ENCODE measurements at places on chromosomes 6 and 20.

DNA sequence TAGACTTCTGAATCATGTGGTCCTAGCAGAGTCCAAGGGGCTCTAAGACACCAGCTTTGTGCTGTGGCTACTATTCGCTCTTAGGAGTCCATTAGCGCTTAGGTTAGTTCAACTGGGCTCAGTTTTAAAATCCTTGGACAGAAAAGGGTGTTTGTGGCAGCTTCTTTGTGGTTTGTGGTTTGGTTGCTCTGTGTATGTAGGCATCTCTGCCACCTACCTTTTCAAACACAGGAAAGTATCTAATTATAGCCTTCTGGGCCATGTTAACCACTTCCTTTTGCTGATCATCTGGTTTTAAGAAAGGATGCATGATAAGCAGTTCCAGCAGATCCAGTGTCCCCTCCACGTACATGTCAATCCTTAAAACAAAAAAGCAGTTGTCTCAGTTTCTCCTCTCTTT lies 10.8 kb downstream of the GSTA4 start:
- DNase-seq = peak; percentile 76

DNA sequence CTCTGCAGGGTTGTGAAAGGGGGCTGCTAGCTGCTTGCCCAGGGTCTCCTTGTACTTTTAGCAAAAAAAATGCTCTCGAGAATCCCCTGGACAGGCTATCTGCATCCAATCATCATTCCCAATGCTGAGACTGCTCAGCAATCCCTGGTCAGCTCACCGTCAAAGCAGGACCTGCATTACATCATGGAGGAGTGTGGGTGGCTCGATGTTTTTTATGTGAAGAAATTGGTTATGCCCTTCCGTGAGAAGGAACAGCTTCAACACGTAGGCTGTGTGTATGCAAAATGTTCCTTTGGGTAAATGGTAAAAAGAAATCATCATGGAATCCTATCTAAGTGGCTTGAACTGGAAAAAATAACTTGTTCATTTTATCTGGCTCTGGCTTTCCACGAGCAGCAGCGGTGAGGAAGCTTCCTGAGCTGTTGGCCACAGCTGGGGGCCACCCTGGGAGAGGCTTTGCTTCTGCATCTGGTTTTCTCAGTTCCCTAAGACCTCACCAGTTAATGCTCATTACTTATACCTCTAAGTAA lies 111.4 kb downstream of the FYN start:
- DNase-seq = no peak

- no peak for DNase-seq
These were observed 335.2 kb downstream of the ZFAND3 start for GRCh38 chr6:38154731-38155130.

- DNase-seq = no peak
These were observed 21.6 kb downstream of the EYA4 start for GRCh38 chr6:133262804-133263203.

DNA sequence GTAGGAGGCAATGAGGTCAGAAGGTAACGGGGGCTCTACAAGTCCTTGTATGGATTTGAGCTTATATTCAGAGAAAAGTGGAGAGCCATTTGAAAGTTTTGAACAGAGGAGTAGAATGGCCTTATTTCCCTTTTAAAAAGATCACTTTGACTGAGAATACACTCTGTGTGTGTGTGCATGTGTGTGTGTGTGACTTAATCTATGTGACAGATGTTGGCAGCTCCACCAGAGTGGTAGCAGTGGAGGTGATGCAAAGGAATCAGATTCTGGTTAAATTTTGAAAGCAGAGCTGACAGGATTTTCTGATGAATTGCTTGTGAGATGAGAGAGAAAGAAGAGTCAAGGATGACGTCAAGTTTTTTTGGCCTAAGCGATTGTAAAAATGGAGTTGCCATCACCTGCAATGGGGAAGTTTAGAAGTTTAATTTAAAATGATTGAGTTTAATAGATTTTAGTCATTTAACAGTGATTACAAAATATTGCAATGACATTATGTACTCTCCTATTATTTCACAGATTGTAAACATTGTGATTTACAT lies 172.2 kb upstream of the HEY2 start:
- no peak for DNase-seq

GRCh38 chr20:52311209-52311794 lies 119.7 kb upstream of the ZFP64 start:
- no peak for DNase-seq

- no peak for DNase-seq
These were observed 206.0 kb upstream of the CDH4 start for GRCh38 chr20:61045876-61046585.

GRCh38 chr6:3769610-3770009 lies 18.1 kb upstream of the PXDC1 start:
- DNase-seq = no peak

DNA sequence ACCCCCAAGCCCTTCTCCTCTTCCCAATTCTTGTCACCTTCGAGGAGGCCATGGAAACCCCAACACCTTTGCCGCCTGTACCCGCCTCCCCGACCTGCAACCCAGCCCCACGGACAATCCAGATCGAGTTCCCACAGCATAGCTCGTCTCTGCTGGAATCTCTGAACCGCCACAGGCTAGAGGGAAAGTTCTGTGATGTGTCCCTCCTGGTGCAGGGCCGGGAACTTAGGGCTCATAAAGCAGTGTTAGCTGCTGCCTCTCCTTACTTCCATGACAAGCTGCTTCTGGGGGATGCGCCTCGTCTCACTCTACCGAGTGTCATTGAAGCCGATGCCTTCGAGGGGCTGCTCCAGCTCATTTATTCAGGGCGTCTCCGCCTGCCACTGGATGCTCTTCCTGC lies 675 bp downstream of the ZBTB9 start:
- no peak for DNase-seq

DNA sequence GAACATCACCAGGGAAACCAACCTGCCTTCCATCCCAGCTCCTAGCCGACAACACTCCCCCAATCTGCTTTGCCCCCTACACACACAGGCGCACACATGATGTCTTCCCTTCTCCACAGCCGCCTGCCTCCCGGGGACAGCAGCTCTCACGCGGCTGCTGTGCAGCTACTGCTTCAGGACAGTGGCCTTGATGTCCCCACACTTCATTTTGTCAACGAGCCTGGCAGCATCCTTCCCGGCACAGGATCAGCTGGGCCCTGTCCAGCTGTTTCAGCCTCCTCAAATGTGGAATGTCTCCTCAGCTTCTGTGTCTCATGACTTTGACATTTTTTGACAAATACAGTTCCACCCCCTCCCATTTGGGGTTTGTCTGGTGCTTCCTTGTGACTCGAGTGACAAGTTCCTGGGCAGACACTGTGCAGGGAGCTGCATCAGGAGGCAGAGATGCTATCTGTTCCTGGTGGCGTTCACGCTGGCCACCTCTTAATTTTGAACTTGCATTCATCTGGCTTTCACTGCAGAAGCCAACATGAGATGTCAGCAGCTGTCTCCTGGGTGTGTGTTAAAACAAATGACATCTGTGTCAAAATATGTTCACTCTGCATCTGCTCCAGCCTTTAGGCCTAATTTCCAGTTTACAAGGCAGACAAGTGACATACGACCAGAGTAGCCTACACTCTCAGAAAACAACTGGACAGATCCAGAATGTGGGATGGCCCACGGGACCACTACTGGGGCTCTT lies 57.2 kb downstream of the GINS1 start:
- no peak for DNase-seq

GRCh38 chr20:48729538-48729937 lies 98.3 kb downstream of the PREX1 start:
- no peak for DNase-seq

DNA sequence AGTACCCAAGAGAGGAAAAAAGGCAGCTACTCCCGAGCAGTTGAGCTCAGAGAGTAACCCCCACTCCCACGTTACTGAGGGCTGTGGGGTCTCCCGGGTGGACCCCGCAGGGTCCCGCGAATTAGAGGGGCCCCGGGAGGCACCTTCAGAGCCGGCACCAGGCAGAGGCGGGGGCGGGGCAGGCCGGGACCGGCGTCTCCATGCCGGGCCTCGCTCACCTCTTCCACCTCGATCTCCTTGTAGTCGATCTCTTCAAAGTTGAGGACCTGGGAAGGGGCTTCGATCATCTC lies 381 bp downstream of the MAP3K7 start:
- no peak for DNase-seq

DNA sequence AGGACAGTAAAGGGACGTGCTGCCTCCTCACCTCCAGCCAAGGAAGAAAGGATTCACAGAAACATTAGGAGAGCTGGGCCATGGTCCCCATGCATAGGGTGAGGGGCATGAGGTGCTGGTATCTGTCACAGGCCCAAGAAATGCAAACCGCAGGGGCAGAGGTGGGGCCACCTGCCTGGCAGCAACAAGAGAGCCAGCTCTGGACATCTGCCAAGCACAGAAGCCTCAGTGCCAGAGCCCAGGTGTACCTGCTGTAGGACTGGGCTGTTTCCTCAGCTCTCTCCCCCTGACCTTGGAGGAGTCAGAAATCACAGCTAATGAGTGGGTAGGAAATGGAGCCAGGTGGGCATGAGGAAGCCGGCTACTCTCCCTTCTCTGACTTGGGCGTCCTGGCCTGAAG lies 45.3 kb downstream of the SLC2A12 start:
- DNase-seq = no peak

GRCh38 chr6:79571030-79571367 lies 33.8 kb upstream of the LCA5 start:
- no peak for DNase-seq

- no peak for DNase-seq
These were observed 477.2 kb downstream of the EYS start for GRCh38 chr6:65229825-65230224.

DNA sequence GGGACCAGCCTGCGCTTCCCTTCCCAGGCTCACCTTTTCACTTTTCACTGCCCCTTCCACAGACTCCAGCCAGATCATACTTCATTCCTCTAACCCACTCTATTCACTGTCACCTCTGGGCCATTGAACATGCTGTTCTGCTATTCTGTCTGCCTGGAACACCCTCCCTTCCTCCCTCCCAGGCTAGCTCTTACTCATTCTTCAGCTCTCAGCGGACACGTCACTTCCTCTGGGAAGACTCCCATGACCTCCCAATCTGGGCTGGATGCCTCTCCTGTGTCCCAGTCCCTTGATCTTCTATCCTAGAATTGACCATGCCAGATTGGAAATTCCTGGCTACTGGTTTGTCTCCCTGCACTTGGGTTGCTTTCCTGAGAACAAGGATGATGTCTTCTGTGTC lies 5.0 kb downstream of the SLC12A5 start:
- DNase-seq = no peak

DNA sequence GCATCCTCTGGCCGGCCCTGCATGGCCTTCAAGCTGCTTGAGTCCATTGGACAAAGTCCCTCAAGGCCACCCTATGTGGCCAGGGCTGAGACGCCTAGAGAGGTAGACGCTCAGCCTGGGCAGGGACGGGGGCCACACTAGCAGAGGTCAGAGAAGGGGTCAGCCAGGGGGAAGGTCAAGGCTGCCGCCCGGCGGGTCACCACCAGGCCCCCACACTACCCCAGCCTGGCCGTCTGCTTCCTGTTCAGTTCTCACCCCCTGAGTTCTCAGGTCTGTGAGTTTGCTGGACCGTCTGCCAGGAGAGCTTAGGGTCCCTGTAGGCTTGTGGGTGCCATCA lies 37.3 kb downstream of the NTSR1 start:
- no peak for DNase-seq

- DNase-seq = no peak
These were observed 78.0 kb downstream of the KCNB1 start for GRCh38 chr20:49404461-49404860.

DNA sequence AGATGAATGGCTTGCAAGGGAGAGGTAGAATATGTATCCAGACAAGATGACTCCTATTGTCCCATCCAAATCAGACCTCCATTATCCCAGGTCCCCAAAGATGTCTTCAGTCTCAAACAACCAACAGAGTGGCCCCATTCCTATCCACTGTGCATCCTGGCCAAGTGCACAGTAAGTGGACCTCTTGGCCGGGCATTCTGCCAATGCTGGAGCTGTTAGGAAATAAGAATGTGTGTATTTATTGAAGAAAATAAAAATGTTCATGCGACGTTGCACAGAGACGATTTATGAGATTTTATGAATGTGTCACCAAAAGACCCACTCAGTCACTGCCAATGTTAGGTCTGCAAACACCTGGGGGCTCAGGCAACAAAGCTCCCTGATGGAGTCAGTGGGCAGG lies 196.0 kb downstream of the MAFB start:
- DNase-seq = no peak

GRCh38 chr6:24848461-24848860 lies 49.7 kb upstream of the ARMH2 start:
- DNase-seq = no peak

GRCh38 chr20:51428401-51429143 lies 113.9 kb downstream of the NFATC2 start:
- no peak for DNase-seq

DNA sequence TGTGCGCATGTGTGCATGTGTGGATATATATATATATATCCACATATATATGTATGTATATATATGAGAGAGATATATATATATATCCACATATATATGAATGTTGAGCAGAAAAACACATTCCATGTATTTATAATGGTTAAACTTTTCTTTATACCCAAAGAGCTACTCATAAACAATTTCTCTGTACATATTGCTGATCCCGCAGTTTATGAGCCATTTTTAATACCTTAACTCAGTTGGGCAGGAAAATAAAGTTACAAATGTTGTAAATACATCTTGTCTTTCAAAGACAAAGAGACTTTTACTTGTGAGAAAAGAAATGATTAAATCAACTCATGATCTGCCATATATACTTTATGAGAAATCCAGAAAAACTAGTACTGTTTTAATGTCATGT lies 18.1 kb upstream of the EPHA7 start:
- no peak for DNase-seq

DNA sequence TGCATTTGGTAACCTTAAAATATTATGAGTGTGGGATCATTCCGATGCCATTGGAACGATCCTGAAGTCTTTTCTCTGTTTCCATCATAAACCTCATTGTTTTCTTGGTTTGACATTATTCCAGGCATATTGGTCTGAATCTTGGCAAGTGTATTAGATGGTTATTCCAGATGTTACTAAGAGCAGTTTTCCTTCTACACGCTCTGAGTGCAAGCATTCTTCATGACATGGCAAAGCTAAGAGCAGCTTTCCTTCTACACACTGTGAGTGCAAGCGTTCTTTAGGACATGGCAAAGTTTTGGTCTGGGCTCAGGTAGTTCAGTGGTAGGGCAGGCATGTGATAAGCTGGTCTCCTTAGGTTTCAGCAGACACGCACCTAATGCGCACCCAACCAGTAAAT lies 53.0 kb downstream of the SMOC2 start:
- no peak for DNase-seq

Data from central memory CD4-positive, alpha-beta T cell (primary cell).